CD8-positive, alpha-beta T cell (primary cell): ENCODE measurements at places on chromosomes 5 and 9.

- no peak for DNase-seq
Observed at GRCh38 chr5:128234928-128235641, 151.5 kb downstream of the SLC12A2 start.

DNA sequence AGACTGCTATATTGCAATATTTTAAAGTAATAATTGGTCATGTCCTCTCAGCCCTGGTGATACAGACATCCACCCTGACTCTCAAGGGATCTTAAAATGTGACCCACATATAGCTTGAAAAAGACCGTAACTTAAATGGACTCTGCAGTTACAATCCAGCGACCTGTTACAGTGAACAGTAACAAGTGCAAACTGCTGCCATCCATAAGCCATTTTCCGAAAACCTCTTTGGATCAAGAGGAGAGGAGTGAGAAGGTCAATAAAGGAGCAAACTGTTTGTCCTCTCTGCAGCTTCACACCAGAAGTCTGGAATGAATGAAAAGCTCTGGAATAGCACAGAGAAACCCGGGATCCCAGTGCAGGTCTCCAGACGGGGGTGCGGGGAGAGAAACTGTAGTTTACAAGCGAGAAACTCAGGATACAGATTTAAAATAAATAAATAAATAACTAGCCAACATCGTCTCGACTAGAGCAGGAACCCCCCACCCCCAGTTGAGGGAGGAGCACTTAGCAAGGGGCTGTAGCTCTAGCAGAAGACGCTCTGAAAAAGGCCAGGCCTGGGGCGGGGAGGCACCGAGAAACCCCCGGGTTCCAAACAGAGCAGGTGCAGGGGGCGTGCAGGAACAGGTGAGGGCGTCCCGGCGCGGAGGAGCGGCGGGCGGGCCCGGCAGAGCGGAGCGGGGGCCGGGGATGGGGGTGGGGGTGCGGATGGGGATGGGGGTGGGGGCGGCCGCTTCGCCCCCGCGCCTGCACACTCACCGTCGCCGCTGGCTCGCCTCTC, 572 bp downstream of the ZDHHC21 start:
- peak; percentile 60 for DNase-seq

DNA sequence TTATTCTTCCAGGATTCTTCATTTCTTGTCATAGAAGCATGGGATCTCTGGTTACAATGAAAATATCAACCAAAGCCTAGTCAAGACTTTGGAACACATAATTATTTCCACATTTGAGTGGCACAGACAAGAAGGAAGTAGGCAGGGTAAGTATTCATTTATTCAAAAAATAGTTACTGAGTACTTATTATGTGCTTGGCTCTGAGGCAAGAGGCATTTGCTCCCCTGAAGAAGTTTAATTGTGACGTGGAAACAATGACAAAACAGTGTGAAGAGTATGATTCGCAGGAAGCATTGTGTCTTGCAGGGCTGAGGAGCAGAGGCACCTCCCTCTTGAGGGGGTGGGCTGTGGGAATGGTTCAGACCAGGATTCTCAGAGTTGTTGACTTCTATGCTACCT, 45.0 kb upstream of the TNFSF15 start:
- no peak for DNase-seq

DNA sequence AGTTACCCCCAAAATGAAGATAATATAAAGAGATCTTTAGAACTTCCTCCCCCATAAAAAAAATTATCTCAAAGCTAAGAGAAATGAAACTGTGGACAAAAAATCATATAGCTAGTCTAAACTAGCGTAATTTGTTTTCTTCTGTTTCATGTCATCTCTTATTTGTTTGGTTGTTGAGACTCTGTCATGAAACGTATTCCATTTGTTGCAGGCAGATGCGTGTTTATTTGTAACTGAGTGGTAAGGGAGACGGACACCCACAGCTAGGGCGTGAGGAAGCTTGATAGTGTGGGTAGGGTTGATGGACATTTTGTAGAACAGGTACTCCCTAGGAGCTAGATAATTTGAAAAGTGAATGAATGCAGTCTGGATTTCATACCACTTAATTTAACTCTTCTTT, 41.9 kb downstream of the OSTF1 start:
- DNase-seq = no peak

DNA sequence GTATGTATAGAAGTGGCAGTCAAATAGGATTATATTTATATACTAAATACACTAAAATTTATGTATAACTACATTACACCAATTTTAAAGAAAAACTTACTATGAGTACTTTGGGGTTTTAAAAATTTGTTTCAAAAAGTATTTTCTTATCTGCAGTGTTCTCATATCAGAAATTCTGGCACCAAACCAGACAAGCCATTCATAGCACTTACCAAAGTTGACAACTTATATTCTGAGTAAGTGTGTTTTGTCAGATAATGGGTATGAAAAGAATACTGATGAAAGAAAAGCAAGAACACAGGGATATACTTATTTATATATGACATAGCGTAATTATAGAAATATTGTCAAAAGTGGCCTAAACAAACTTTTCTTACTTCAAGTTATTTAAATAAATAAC, 67.5 kb downstream of the SPEF2 start:
- no peak for DNase-seq

DNA sequence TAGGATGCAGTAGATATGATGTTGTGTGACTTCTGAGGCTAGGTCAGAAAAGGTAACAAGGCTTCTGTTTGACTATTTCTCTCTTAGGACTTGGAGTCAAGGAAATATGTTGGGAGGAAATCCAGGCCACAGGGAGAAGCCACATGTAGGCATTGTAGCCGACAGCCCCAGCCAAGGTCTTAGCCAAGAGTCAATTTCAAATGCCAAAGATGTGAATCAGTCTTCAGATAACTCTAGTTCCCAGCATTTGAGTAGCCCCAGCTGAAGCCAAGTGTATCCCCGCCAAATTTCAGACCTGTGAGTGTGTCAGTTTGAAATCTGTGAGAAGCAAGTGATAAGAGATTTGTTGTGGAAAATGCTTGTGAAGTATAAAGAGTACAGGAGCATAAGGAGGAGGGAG, 38.1 kb upstream of the ISL1 start:
- no peak for DNase-seq

DNA sequence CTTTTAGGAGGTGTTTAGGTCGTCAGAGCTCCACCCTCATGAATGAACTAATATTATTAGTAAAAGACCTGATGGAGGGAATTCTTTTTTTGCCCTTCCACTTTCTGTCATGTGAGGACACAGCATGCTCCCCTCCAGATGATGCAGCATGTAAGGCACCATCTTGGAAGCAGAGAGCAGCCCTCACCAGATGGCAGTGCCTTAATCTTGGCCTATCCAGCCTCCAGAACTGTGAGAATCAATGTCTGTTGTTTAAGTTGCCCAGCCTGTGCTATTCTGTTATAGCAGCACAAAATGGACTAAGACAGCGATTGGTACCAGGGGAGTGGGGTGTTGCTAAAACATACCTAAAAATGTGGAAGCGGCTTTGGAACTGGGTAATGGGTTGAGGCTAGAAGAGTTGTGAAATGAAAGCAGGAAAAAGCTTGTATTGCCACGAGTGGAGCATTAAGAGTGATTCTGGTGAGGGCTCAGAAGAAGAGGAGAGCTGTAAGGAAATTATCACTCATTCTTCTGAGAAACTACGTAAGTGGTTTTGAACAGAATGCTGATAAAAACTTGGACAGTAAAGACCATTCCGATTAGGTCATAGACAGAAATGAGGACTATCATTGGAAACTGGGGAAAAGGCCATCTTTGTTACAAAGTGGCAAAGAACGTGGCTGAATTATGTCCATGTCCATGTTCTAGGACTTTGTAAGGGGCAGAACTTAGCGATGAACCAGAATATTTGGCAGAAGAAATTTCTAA, 28.6 kb downstream of the PTPDC1 start:
- DNase-seq = no peak

DNA sequence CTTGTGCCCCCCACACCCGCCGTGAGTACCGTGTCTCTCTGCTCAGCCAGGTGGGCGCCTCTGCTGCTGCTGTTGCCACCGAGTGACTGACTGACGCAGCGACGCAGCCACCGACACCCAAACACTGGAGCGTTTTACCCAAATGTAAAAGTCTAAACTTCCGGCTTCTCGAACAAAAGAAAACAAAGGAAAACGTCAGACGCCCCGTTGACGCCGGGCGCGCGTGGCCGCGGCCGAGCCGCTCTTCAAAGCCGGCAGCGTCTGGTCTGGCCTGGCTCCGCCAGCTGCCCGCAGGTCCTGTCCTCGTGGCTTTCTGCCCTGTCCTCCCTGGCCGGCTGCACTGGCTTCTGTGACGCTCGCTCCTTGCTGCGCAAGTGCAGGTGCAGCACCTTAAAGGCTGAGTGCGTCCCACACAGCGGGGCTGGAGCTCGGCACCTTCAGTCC, 41.4 kb upstream of the CLPTM1L start:
- peak; percentile 66 for DNase-seq

DNA sequence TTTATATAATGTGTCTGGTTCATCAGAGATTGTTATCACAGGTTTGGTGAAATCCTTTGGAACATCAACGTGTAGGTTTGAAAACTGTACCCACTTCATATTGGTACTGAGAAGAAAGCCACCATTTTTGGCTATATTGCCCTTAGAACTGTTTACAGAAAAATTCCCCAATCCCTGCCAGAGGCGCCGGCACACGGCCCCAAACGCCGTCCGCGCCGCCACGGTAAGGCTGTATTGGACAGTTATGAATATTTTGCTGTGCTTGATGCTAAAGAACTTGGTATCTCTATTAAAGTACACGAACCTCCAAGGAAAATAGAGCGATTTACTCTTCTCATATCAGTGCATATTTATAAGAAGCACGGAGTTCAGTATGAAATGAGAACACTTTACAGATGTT, 35.2 kb downstream of the DCAF10 start:
- no peak for DNase-seq

DNA sequence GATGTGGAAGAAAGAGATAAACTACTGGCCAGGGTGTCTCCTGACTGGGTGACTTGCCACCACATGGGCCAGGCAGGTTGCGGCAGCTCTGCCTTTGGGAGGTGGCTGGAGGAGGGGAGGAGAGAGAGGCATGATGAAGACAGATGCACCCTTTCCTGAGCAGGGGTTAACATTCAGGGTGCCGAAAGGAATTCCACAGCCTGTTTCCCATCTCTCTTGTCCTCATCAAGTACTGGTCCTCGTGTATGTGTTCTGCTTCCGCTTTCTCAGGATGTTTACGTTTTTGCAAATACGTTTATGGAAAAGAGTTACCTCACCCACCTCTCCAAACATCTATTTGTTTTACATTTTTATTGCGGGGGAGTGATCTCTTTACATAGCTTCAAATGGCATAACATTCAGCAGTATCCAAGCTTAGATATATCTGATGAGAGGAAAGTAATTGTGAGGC, 73.4 kb downstream of the C9orf85 start:
- DNase-seq = no peak

GRCh38 chr9:32395510-32396216, 11.2 kb downstream of the ACO1 start:
- DNase-seq = no peak

DNA sequence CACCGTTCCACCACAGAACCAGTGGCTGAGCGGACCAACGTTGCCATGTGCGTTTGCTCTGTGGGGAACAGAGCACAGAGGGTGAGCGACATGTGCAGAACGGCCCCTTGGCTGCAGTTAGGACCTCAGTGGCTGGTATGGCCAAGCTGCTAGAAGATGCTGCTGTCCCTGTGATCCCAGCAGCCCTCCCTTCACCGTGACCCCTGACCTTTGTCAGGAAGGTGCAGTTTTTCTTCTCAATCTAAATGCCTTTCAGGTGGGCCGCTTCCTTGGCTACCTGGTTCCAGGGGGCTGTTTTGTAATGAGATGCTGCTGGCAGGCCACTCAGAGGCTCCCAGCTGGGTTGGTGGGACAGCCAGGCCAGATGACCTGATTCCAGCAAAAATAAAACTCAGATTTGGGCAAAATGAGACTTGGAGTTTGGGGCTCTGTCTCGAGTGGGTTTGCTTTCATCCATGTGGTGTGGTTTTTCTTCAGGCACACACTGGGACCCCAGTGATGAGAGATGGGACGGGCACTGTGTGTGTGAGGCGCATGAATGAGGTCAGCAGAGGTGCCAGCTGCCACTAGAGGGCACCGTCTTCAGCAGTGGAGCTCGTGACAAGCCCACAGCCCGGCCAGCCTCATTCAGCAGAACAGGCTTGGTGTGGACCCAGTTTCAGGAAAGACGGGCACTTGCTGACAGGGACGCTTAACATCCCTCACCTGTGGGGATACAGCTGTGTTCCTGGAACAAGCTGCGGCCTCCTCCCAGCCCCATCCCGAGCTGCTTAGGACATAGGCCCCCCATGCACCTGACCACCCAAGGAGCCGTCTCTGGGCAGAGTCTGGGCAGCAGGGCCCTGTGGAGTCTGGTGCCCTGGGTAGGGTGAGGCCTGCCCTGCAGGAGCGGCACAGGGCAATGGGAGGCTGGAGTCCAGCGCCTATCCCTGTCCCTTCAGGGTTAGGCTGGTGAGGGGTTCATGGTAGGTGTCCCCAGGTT, 4.1 kb downstream of the MRPS2 start:
- DNase-seq = peak; percentile 62

GRCh38 chr5:136070486-136071285, 41.9 kb downstream of the TGFBI start:
- no peak for DNase-seq

- DNase-seq = no peak
Observed at GRCh38 chr5:172690258-172691075, 49.4 kb downstream of the NEURL1B start.

DNA sequence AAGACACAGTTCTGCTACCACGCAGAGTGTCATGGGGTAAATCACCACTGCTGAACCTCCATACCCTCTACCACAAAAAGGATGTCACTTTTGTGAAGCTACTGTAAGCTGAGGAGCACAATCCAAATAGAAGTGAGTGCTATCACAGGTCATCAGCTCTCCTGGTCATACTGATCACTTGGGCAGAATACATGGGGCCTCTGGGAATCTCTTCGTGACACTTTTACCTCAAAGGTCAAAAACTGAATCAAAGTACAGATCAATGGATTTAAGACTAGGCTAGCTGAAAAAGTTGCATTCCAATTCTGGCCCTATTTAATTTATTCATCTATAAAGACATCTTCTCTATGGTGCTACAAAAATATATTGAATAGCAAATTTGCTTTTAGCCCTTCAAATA, 115.5 kb downstream of the MPDZ start:
- no peak for DNase-seq

DNA sequence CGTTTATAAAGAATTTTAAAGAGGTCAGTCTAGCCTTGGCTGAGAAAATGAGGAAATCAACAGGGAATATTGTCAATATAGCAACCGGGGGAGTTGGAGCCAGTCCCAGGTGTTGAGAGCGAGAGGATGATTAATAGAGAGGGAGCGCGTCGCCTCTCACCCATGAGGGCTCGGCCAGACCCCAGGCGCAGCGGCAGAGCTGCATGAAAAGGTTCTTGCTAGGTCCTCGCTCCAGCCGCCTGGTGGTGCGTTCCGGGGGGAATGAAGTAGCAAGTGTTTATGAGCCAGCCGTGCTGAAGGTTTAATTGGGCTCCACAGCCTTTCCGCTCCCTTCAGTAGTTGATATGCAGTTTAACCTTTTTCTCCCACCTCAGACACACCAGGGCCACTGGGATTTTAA, 167.3 kb upstream of the IRX1 start:
- no peak for DNase-seq

GRCh38 chr5:180439911-180440769, 54.0 kb upstream of the CNOT6 start:
- DNase-seq = no peak
